ENCODE measurements at places on chromosomes 16 and 17.

- no peak for DNase-seq
Measured at GRCh38 chr17:77581480-77581879, 377.0 kb upstream of the TNRC6C start.

DNA sequence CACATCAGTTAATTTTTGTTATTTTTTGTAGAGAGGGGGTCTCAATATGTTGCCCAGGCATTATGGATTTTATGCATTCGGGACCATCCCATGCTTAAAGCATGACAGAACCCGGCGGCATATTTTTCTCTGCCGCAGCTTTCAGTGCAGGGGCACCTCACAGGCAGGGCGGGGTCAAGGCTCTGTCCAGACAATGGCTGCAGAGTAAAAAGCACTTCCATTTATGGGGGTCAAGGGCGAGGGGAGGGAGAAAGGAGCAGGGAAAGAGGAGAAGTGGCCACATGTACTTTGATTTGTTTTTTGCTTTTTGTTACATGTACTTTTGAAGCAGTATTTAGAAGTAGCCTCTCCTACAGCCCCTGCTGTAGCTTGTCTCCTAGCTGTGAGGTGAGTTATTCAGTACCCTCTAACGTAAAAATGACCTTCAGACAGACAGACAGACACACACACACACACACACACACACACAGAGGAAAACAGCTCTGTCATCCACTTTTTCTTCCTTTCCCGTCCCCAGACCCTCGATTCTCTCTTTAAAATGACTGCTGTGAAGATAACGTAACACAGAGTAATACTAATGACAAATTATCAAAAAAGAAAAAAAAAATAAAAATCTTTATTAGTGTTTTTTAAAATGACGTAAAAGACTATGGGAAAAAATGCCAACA is 856 bp upstream of the SCPEP1 start:
- DNase-seq: no peak

DNA sequence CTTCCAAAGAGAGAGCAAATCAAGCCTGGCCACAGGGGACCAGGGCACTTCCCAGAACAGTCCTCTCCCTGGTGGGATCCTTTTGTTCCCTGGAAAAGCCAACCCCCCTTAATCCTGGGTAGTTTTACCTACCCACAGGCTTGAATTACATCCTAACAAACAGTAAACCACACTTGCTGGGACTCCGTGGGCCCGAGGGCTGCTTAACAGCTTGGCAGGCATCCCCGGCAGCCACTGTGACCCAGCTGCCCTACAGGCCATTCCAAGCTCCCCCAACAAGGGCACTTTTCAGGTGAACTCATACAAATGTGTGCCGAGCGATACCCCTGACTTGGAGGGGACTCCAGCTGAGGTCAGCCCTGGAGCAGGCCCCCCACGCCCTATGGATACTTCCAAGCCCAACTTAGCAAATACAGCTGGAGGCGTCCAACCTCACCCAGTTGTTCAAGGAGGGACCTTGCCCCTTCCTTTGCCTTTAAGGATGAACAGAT is 26.4 kb downstream of the ADCY9 start:
- no peak for DNase-seq

DNA sequence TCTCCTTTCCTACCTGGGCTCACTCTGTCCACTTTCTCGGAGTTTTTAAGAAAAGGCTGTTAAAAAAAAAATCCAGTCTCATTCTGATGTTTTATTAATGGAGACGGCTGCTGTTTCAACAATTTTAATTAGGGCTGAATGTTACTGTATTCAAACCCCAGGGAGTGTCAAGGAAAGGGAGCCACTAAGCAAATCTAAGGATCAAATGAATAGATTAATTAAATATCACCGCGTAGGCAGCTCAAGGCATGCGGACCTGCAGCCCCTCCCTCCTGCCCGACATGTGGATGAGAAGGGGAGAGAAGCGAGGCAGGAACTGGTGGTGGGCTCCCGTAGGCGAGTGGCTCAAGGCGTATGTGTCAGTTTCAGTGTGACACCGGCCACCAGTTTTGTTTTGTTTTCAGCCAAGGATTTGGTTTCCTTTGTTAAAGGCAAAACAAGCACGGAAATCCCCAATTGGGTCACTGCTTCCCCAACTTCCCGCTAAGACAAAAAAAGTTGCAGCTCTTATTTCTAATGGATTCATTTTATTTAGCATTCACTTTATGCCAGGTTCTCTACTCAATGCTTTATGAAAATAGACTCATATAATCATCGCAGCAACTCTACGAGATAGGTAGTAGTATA is 110.6 kb downstream of the GP2 start:
- DNase-seq: no peak

Measured in stimulated activated CD8-positive, alpha-beta memory T cell treated with anti-CD3 and anti-CD28 coated beads, Interleukin-2, amount 100 ng/mL, for 48 hours (primary cell).